Activated CD4-positive, CD25-positive, alpha-beta regulatory T cell treated with anti-CD3 and anti-CD28 coated beads, Interleukin-2, amount 50 U/mL, for 72 hours (primary cell): ENCODE measurements at places on chromosomes 1 and 21.
A peak's percentile ranks its signal among the peaks of the same experiment; 100 is the strongest.

DNA sequence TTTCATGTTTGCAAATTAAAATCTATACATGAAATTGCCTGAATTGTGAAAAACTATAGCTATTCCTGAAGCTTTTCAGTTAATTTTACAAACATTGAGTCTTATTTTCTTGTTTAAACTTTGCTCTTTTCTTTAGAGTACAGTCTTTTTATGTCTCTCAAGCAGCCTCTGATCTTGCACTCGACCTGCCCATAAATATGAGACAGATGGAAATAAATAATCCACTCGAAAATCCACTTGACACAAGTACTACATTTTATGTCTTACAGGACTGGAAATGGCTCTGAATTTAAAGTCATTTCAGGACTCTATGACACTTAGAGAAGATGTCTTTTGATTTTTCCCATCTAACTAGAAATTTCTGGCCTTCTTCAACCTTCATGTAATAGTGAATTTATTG, 283.8 kb downstream of the USP25 start:
- no peak for DNase-seq

GRCh38 chr1:66932291-66932690, 7.5 kb downstream of the MIER1 start:
- no peak for DNase-seq

GRCh38 chr1:79448426-79448825, 441.9 kb upstream of the ADGRL4 start:
- no peak for DNase-seq

DNA sequence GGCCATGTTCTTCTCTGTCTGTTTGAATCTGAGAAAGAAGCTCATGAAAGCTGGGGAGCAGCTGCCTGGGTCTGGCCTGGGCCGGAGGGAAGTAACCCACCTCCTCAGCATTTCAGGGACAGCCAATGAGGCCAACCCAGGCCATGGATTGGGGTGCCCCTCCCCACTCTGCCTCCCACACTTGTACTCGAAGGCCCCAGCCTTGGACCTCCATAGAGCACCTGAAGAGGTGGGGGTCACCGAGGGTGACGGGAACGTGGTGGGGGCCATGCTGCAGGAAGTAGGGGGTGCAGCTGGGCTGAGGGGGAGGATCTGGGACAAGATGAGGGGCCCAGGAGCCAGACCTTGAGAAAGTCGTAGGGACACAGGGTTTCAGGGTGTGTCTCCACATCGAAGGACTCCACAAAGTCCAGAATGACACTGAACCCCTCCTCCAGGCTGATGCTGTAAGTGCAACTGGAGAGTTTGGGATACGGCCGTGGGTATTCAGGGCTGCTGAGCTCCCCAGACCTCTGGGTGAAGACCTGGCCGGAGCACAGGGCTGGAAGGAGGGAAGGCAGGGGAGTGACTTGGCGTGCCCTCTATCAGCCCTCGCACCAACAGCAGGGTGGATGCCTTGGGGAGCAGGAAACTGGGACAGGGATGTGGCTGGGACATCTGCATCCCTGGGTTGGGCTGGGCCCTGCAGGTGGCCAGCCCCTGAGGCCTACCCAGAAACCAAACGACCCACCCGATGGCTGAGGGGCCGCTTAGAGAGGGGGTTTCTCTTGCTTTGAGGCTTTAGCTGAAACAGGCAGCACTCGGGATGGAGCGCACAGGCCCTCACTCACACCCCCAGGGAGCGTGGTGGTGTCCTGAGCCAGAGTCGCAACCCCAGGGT, 3.8 kb downstream of the MASP2 start:
- DNase-seq, result peak; percentile 23

DNA sequence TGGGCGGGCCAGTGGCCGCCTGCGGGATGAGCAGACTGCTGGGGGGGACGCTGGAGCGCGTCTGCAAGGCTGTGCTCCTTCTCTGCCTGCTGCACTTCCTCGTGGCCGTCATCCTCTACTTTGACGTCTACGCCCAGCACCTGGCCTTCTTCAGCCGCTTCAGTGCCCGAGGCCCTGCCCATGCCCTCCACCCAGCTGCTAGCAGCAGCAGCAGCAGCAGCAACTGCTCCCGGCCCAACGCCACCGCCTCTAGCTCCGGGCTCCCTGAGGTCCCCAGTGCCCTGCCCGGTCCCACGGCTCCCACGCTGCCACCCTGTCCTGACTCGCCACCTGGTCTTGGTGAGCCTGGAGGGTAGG, 2.1 kb downstream of the B4GALT2 start:
- no peak for DNase-seq

- peak; percentile 56 for DNase-seq
Observed at GRCh38 chr1:24910751-24911650, 19.1 kb downstream of the RUNX3 start.

DNA sequence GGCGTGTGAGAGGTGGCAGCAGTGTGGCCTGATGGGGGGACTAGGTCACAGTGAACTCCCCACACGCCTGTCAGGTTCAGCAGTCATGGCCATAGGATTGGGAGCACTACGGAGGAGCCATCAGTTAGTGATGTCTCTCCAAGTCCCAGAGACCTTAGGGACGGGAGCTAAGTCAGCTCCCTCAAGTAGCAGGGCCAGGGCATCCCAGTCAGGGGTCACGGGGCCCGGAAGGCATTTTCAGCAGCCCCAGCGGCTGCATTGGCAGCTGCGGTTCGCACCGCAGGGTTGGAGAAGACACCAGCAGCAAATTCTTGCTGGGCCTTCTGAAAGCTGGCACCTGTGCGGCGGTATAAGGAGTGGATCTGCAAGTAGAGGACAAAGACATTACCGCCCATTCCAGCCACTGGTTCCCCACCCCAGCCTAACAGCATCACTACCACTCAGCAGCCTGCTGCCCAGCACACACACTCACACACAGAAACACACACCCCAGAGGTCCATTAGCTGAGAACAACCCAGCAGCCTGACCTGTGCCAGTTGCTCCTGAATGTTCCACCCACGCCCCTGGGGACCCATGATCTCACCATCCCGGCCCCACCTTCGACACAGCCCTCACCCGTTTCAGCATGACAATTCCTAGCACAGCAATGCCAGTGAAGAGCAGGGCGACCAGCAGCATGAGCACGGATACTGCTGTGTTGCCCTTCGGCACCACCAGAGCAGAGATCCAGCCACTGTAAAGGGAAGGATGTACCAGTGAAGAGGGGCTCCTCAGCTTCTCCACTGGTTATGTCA, 972 bp upstream of the ENTREP3 start:
- no peak for DNase-seq

DNA sequence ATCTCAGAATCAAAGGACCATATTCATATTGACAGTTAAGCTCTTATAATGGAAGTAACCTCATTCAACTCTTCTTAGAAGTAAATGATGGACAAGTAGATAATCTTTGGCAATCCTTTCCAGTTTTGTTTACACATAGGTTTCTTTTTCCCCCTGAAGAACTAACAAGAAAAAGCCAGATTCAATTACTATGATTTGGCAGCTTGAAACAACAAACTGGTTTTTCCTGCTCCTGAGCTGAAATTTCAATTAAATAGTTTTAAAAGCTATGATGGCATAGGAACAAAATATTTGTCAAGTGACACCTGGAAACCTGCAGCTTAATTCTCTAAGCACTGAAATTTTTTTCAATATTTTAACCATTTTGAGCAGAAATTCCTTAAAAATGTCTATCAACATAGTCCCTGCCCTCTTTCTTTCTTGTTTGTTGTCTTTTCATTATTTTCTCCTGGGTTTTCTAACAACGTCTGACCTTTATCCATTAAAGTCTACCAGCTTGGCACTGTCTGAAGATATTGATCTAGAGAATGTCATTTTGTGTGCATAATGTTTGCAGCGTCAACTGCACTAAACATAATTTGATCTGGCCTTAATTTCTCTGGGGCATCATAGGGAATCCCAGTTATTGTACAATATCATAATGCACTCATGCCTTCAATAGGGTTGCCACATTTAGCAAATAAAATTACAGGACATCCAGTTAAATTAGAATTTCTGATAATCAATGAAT, 4.0 kb upstream of the SLC35A3 start:
- no peak for DNase-seq

- DNase-seq, result no peak
Observed at GRCh38 chr1:18064534-18064933, 43.1 kb upstream of the IGSF21 start.

DNA sequence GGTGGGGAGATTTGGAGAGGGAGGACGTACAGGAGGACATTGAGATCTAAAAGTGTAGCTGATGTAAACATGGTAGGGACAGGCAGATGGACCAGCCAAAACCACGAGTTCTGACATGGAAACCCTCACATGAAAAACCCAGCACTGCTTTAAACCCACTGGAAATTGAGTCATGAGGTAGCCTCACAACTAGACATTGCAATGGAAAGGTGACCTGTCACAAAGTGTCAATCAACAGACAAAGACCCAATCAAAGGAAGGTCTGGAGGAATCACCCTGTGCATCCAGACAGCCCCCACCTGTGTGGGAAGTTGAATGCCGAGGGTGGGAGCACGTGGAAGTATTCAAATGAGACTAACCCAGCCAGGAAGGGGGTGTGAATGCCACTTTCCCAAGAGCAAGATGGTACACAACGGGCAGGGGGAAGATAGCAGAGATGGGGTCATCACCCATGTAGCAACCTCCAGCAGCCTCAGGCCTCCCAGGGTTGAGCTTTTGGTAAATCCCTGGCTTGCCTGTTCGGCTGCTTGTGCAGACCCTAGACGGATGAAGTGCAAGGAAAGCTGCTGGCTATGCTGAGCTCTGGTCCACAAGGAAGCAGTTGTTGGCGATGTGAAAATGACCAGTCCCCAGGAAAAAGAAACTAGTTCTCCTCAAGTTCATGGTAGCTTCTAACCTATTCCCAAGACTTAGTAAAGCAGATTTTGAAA, 5.6 kb downstream of the FCMR start:
- DNase-seq, result no peak

GRCh38 chr21:44058652-44058964, 46.5 kb downstream of the TRAPPC10 start:
- DNase-seq, result no peak

GRCh38 chr1:176903474-176903873, 261.0 kb downstream of the ASTN1 start:
- DNase-seq, result no peak

GRCh38 chr1:932776-933602, 9.3 kb downstream of the SAMD11 start:
- no peak for DNase-seq

DNA sequence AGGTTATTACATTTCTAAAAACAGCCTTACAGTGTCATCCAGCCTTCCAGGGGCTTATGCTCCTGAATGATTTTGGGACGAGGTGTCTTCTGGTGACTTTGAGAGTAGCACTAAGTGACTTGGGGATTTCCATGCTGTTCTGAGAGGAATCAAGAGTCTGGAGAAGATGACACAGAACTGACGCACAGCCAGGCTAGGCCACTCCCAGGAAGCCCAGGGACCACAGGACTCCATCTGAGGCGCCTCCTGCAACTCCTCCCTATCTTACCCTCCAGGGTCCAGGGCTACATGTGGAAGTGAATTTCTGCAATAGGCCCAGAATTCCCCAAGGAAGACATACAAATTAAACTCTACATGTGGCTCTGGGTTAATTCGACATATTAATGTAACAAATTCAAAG, 92.5 kb downstream of the SLC25A24 start:
- no peak for DNase-seq

DNA sequence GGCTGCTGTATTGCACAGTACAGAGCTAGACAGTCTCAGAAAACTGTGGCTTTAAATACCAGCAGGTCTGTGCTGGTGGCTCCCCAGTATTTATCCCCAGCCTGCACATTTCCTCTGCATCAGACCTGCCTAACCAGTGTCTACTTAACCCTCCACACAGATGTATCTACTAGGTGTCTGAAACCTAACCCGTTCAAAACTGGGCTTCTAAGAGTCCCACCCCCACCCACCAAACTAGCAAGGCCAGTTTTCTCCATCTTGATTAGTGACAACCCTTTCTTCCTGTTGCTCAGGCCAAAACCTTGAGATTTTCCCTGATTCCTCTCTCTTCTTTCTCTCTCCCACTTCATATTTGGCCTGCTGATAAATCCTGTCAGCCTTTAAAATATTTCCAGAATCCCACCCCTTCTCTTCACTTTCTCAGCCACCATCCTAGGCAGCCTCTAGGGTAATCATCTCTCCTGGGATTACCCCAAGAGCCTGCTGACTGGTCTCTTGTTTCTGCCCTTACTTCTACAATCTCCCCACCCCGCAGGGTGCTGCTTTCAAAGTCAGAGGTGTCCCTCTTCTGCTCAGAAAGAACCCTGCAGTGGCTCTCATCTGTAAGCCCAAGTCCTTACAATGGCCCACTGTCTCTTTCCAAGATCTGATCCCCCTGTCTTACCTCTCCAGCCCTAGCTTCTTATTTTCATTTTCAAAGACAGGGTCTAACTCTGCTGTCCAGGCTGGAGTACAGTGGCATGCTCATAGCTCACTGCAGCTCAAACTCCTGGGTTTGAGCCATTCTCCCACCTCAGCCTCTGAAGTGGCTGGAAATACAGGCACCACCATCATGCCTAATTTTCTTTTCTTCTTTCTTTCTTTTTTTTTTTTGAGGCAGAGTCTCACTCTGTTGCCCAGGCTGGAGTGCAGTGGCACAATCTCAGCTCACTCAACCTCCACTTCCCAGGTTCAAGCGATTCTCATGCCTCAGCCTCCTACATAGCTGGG, 45.2 kb downstream of the H3-3A start:
- DNase-seq, result no peak

DNA sequence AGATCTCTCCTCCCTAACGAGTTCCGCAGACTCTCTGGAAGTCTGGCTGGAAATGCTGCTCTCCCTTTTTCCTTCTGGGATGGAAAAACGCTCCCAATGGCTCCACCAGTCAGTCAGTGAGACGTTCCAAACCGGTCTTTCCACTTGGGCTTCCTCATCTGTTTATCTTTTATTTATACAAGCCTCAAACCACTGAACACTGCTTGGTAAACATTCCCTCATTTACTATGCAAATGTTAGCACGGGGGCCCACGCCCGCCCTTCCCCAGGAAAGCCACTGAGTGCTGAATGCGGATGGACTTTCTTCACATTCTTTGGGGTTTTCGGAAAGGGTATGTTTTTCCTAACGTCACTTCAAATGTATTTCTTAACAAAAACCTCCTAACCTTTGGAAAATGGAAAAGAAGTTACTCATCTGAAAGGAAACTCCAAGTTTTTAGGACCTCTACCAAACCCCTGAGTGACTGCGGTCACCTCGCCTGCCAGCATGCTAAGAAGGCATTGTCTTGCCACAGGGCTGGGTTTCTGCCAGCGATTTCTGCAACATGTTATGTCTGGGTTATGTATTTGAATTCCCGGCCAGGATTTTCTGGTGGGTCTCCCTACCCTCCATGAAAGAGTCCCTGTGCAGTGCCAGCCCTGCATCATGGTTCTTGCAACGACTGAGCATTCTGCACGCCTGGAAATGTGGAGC, 14.0 kb upstream of the UMODL1 start:
- DNase-seq, result no peak
